ENCODE measurements at places on chromosomes 5 and 9.

GRCh38 chr5:52807723-52808122, 20.0 kb downstream of the ITGA1 start:
- DNase-seq: no peak

DNA sequence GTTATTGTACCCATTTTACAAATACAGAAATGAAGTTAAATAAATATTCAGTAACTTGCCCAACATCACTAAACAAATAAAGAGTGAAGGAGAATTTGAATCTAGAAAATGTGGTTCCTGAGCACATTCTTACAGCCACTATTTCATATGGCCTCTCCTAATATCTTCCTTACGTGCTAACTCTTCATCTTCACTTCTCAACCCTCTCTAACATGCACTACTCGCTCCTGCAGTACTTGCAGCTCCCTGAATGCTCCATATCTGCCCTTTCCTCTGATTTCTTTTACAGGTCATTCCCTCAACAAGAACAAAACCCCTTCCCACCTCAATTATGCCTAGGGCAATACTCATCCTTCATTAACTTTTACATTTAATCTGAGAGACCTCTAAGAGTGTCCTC, 711.5 kb downstream of the CETN3 start:
- DNase-seq: no peak

DNA sequence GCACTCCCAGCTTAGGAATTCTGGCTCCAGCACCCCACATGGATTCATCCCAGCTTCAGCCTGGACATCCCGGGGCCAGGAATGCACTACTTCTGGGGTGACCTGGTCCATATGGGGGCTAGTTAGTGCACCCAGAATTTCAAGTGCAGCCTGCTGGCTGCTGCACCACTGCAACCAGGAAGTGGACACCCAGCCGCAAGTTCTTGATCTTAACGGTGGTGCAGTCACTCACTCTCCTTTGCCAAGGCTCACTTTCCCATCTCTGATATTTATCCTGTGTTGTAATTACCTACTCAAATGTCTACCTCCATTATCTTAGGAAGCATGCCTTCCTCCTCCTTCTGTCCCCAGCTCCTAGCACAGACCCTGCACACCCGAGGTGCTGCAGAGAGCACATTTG, 26.2 kb upstream of the RAB14 start:
- DNase-seq: no peak

DNA sequence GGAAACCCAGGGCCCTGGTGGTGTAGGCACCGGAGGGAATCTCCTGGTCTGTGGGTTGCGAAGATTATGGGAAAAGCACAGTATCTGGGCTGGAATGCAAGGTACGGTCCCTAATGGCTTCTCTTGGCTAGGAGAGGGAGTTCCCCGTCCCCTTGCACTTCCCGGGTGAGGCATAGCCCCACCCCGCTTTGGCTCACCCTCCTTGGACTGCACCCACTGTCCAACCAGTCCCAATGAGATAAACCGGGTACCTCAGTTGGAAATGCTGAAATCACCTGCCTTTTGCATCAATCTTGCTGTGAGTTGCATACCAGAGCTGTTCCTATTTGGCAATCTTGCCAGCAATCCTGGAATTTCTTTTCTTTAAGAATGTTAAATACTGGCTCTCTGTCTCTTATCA, 1429.1 kb downstream of the MAT2B start:
- no peak for DNase-seq

DNA sequence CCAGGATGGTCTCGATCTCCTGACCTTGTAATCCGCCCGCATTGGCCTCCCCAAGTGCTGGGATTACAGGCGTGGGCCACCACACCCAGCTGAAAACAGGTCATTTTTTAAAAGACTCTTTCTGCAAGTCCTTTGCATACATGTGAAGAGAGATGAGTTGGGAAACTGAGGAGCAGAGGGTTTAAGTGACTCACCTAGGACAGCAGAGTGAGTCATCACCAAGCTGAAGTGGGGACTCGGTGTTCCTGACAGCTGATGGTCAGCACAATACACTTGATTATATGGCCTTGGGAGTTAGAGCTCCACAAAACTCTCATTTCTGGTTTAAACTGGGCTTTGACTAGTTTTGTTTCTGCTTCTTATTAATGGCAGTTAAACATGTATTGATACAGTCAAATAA, 38.1 kb upstream of the SSBP2 start:
- no peak for DNase-seq

DNA sequence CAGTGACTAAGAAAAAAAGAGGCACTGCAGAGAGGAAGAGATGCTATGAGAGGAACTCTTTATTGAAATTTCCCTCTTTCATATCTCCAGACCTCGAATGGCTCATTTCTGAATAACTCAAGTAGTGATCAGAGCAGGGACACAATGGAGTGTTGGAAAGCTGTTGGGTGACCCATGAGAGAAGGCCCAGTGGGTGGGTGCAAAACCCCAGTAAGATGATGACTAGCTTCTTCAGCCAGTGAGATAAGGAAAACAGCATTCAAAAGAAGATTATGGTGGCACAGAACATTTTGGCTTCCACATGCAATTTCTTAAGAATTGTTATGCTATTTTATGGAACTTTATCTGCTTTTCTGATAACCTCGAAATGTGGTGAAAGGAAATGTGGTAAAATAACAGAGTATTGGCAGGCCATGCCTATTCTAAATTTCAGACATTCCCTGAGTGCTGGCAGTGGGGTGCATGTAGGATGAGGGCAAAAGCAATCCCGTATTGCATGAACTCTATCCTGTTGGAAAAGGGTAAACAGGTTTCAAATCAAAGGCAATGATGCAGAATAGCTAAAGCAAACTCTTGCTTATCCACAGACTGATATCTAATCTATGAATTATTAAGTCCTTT, 128.0 kb upstream of the KLF9 start:
- DNase-seq: no peak

GRCh38 chr9:7791394-7791793, 8.2 kb downstream of the DMAC1 start:
- no peak for DNase-seq

DNA sequence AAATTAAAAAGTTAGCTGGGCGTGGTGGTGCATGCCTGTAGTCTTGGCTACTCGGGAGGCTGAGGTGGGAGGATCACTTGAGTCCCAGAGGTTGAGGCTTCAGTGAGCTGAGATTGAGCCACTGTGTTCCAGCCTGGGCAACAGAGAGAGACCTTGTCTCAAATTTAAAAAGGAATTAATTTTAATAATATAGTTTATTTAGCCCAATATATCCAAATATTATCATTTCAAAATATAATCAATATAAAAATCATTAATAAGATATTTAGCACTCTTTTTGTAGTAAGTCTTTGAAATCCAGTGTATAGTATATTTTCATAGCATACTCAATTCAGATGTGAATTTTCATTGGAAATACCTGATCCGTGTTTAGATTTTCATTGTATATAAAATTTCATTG, 43.2 kb upstream of the ORM1 start:
- no peak for DNase-seq

DNA sequence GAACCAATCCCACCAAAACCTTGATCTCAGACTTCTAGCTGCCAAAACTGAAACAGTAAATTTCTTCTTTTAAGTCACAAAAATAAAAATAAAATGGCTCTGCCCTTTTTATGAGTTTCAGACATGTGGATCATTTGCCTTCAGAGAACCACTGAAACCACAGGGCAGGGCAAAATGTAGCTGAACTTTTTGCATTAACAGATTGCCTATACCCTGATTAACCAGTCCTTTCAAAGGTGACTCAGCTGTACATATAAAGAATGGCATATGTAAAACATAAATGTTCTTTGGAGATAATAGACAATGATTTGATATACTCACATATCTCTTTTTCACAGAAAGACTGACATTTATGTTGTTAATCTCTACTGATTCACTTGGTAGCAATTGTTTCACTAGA, 187.1 kb upstream of the GRIN3A start:
- no peak for DNase-seq

GRCh38 chr9:28410411-28410810, 837.1 kb upstream of the C9orf72 start:
- DNase-seq: no peak

DNA sequence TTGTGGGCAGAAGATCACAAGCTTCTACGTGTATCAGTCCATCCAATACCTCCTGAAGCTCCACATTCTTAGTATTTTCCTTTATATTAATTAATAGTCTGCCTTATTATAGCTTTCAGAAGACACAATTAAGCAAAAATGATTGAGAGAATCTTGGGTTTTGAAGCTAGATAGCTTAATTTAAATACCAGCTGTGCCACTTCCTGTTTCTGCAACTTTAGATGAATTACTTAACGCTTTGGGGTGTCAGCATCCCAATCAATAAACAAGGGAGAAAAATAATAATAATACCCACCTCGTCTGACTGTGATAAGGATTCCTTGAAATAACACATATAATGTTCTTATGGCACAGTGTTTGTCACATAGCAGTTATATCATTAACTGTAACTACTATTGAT, 44.7 kb upstream of the HTR4 start:
- no peak for DNase-seq

DNA sequence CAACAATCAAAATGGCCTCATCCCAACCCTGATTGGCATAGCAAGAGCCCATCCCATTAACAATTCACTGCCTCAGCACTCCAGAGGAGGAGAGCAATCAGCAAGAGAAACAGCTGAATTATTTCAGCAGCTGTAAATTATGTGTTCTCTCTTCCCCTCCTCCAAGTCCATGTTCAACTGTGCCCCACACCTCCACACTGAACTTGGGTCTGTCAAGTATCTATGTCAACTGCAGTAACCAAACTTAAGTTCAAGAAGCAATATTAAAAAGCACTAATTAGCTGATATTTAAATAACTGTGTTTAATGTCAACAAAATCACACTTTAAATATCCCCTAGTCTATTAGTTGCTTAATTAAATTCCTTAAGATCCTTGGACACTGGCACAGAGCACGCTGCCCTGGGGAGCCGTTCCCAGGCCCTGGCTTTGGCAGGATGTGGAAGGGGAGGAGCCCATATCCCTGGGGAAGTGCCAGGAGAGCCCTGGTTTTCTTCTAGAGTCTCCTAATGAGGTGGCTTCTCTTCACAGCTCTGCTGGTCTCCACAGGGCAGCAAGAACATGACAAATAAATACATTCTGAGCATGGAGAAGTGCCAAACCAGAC, 50.6 kb downstream of the SIL1 start:
- DNase-seq: no peak

Data from activated CD4-positive, alpha-beta T cell treated with anti-CD3 and anti-CD28 coated beads, Interleukin-2, amount 50 U/mL, for 48 hours (primary cell).